ENCODE measurements at places on chromosomes 2 and 18. TPM values are rescaled to one million over a fixed set of nuclear protein-coding genes. Genes with fewer than 3 reads are reported as not detected.

DNA sequence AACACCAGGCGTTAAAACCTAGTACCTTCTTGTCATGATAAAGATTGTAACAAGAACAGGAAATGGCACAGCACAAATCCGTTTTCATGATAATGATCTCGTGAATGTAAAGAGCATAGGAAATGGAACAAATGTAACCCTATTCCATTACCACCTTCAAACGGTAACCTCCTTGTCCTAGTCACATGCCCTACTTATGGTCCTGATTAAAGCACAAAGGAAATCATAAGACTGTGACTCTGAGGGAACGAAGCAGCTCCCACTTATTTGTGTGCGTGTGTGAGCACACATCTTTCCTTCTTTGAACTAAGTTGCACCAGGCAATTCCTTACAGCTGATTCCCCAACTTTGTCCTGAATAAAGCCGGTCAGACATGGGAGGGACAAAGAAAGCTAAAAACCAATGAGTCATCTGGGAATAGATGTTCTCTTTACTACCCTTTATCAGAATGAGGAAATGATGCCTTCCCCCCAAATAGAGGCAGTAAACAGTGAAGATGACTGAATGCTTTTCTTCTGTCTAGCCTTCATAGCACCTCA, 192.6 kb downstream of the IKZF2 start:
- DNase-seq = no peak

GRCh38 chr18:64270121-64270520, 121.2 kb upstream of the LINC00305 start:
- no peak for DNase-seq

- DNase-seq = no peak
Observed at GRCh38 chr2:191270306-191271161, 25.3 kb downstream of the MYO1B start.

GRCh38 chr18:44325903-44326635, 354.6 kb upstream of the SETBP1 start:
- DNase-seq = no peak

DNA sequence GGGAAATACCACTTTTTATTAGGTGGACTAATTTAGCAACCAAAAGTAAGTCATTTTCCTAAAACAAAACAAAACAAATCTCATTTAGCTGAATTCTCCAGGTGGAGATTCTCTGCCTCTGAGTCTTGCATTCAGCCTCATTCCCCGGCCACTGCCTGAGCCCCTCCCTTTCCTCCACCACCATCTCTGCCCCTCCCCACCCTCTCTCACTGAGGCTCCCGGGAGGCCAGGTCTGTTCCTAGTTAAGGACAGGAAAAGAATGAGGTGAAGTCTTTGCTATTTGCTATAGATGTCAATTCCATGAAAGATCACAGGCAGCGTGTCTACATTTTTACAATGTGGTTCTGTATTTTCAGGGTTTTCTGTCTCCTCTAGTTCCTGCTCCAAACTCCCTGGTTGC, 83.0 kb upstream of the SOX11 start:
- DNase-seq = no peak

SPTBN1 gene
- polyA plus RNA-seq = 41.4 TPM
